ENCODE measurements at places on chromosomes 4 and X.
A peak's percentile ranks its signal among the peaks of the same experiment; 100 is the strongest.

GRCh38 chr4:6509587-6509986 is 37.2 kb upstream of the PPP2R2C start:
- DNase-seq, result no peak

- DNase-seq, result no peak
Observed at GRCh38 chrX:8684201-8684965, 47.6 kb downstream of the ANOS1 start.

DNA sequence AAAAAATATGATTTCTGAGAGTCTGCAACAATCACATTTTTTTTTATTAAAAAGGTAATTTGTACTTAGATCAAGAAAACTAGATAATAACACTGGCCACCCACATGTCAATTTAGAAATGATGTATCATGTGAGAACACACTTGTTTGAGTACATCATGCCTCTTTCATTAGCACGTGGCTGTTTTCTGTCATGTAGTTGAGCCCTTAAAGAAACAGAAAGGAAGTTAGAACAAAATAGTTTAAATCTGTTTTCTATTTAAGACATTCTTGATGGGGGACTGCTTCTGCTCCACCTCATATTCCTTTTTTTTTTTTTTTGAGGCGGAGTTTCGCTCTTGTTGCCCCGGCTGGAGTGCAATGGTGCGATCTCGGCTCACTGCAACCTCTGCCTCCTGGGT is 207.5 kb downstream of the NSUN7 start:
- DNase-seq, result no peak

DNA sequence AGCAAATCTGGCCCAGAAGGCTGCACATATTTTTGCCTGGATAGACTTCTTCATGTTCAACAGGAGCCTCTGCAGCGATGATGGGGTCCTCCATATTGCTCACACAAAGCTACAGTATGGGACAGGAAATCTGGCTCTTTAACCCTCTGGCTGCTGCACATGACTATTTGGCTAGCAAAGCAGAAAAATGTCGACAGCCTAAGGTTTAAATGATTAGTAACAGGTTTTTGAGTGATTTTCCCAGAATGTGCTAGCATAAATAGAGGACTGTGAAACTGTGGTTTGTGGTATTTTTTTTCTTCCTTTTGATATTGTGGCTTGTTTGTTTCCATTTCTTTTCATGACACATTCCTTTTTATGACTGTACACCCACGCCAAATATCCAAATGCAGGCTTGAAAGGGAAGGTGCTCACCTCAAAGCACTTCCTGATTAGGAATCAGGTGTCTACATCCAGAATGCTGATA is 120.2 kb upstream of the GK2 start:
- DNase-seq, result no peak

DNA sequence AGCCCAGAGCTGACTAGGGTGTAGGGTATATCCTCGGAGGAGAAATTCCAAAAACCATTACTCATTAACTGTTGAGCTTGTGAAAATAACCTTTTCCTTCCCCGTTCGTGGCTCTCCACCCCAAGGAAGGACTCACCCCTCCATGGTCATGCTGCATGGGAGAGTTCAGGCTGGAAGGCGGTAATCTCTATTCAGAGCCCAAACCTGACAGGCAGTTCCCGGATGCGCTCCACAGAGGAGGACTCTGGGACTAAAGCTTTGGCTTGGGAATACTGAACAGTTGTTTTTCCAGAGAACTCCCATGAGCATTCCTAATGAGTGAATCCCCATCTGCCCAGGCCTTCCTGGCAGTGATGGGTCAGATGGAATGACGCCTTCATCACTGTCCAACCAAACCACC is 125.4 kb downstream of the BCOR start:
- DNase-seq, result no peak

GRCh38 chr4:819401-820229 is 6.3 kb downstream of the CPLX1 start:
- DNase-seq, result no peak

DNA sequence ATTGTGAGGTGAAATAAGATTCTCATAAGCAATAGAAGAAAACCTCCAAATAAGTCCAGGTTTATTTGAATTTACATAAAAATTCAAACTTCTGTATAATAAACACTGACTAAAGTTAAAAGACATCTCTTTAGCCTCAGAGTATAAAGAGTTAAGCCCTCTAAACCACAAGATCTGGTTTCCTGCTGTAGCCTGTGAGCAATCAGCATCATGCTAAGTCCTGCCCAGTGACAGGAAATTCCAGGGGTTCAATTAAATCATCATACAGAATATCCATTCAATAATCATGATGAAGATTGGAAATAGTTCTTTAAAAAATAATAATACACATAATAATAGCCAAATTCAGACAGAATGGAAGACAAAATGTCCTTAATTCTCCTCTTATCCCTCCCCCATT is 139.2 kb upstream of the DGKK start:
- DNase-seq, result no peak

DNA sequence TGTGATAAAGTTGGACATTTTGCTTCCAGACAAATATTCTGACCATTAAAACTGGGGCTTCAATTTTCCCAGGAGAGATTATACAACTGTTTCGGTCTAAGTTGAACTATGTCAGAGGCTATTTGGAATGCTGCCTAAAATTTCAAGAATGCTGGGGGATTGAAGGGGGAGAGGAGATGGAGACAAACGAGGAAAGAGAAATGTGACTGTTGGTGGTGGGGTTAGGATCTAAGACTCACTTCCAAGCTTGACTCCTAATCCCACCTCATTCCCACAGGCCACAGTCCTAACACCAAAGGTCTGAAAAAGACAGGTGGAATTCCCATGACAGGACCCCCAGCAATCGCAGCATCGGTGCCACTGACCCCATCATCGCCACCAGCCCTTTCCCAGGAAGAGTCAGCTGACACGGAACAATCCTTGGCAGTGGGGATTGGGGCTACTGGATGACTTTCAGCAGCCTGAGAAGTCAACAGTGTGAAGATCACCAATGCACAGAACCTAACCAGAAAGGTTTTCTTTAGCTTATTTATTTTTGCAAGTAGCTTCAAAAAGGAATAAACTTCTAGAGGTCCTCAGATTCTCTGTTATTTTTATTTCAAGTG is 74.0 kb upstream of the PRSS48 start:
- no peak for DNase-seq

DNA sequence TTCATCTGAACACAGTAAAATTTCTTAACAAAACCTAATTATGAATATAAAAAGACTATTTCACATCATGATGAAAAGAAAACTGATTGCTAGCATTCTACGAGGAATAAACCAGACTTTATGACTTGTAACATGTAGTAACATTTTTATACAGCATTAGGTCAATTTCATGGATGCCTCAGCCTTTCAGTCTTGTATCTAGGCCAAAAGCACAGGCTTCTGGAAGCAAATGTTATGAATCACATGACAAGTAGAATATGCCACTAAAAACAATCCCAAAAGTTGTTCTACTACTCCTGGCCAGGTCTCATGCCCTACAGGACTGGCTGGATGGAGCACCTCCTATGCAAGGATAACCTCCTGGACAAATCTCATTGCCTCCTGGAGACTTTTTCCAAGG is 101.2 kb downstream of the ARHGAP6 start:
- no peak for DNase-seq

GRCh38 chrX:20015945-20016615 is 25.2 kb upstream of the BCLAF3 start:
- no peak for DNase-seq

GRCh38 chrX:84340968-84341367 is 153.0 kb upstream of the RPS6KA6 start:
- no peak for DNase-seq

- no peak for DNase-seq
Observed at GRCh38 chr4:3079694-3080123, 5.2 kb downstream of the HTT start.

DNA sequence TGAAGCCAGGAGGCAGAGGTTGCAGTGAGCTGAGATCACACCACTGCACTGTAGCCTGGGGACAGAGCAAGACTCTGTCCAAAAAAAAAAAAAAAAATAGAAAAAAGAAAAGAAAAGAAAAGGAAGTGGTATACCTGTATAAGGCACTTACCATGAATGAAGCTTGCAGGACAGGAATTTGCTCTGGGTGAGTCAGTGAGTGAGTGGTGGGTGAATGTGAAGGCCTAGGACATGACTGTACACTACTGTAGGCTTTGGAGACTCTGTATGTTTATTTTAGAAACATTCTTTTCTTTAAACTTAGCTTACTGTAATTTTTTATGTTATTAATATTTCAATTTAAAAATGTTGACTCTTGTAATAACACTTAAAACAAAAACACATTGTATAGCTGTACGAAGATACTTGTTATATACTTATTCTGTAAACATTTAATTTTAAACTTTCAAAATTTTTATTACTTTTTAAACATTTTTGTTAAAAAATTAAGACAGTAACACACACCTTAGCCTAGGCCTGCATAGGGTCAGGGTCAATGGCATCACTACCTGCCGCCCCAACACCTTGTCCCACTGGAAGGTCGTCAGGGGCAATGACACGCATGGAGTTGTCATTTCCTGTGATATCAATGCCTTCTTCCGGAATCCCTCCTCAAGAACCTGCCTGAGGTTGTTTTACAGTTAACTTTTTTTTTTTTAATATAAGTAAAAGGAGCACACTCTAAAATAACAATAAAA is 78.7 kb downstream of the CLNK start:
- DNase-seq, result no peak

- peak; percentile 17 for DNase-seq
Observed at GRCh38 chr4:83281307-83281706, 3.3 kb downstream of the COQ2 start.

GRCh38 chr4:162151386-162151785 is 12.4 kb downstream of the FSTL5 start:
- no peak for DNase-seq

- peak; percentile 30 for DNase-seq
Observed at GRCh38 chr4:152460488-152460887, 75.4 kb downstream of the FBXW7 start.

DNA sequence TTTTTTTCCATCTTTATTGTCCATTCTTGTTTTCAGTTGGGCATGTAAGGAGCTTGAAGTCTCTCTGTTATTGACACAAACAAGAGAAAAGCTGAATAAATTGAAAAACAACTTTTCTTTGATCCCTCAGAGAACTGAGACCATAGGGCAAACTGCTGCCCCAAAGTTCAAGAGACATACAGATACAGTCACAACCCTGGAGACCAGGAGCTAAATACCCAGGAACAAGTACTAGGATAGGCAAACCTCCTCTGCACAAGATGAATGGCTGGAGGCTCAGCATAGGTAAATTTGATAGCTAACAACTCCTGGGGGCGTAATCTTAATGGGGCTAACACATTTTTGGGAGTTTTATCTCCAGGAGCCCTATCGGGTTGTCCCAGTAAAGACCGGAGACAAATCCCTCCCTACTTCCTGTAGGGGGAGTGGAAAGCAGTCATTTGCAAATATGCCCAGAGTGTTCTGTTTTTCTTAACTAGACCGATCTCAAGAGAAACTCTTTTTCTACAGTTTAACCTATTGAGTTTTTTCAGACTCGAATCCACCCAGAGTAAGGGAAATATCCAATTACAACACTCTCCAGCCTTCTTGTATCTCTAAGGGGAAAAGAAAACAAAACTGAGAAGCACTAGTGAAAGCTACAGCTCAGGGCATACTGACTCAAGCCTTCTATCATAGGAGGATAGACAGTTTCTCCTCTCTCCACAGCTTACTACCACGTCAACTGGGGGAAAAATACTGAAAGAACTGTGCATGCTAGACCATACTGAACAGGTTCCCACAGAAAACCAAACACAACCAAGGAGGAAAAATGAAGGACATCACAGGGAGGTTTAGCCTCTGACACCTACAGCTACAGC is 23.1 kb downstream of the MAGEA8 start:
- no peak for DNase-seq

GRCh38 chr4:42638321-42638720 is 18.6 kb downstream of the ATP8A1 start:
- DNase-seq, result no peak

- peak; percentile 69 for DNase-seq
Observed at GRCh38 chr4:176792326-176793059, at the start of gene VEGFC. Gene VEGFC, minus strand, starts transcription at chr4:176792922. Its CDS starts 611 bp downstream, at chr4:176792311.

DNA sequence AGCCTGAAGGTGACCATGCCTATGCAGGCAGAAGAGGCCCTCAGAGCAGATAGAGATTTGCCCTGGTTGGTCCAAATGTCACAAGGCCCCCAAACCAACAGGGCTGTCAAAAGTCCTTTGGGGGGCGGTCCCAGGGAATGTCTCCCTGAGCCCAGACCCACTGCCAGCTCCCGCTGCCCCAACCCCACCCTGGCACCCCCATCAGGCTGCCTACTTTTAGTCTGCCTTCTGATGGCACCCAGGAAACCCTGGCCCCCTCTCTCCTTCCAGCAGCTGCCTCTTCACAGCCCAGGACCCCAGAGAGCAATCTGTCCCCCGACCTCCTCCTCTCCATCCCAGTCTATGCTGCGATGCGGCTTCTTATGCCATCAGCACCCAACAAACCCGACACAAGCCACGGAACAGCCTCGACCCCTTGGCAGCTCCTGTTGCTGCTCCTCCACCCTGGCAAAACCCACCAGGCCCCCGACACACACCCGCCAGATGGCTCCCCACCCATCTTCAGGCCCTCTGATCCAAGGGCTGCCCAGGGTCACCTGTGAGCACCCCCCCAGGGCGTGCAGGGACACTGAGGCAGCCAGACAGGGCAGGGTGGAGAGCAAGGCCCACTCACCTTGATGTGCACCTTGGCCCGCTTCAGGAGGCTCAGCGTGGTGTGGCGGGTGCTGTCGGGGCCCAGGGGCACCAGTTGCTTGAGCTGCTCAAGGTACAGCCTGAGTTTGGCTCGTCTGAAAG is 9.9 kb downstream of the MXD4 start:
- DNase-seq, result peak; percentile 21

GRCh38 chr4:20554134-20554533 is 146.1 kb upstream of the PACRGL start:
- DNase-seq, result no peak

DNA sequence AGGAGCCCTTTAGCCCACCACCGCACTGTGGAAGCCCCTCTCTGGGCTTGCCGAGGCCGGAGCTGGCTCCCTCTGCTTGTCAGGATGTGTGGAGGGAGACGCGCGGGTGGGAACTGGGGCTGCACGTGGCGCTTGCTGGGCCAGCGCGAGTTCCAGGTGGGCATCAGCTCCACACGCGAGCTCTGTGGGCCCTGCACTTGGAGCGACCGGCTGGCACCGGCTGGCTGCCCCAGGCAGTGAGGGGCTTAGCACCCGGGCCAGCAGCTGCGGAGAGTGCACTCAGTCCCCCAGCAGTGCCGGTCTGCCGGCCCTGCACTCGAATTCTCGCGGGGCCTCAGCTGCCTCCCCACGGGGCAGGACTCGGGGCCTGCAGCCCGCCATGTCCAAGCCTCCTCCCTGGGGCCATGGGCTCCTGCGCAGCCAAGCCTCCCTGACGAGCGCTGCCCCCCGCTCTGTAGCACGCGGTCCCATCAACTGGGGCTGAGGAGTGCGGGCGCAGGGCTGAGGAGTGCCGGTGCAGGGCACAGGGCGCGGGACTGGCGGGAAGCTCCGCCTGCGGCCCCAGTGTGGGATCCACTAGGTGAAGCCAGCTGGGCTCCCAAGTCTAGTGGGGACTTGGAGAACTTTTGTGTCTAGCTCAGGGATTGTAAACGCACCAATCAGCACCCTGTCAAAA is 93.6 kb downstream of the DTHD1 start:
- DNase-seq, result no peak

GRCh38 chr4:66045913-66046312 is 375.6 kb upstream of the EPHA5 start:
- DNase-seq, result no peak

All from GM13977 (cell line).